ENCODE measurements at places on chromosomes 16 and 17. TPM values are rescaled to one million over a fixed set of nuclear protein-coding genes. Genes with fewer than 3 reads are reported as not detected.

DNA sequence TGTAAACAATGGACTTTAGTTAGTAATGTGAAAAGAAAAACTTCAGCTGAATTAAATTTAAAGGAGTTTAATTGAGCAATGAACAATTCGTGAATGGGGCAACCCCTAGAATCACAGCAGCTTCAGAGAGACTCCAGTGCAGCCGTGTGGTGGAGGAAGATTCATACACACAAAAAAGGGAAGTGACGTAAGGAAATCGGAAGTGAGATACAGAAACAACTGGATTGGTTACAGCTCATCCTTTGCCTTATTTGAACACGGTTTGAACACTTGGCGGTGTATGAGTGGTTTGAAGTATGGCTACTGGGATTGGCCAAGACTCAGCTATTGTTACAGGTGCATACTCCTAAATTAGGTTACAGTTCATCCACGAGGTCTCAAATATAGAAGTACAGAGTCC, 460.4 kb upstream of the ASIC2 start:
- H3K4me3 ChIP-seq: no peak overlapping the region
- peaks cover 16% of the 10 kb centered on the region for H3K27me3 ChIP-seq
- no peaks in the 10 kb centered on the region for H3K36me3 ChIP-seq
- no peaks in the 10 kb centered on the region for H3K4me1 ChIP-seq

- H3K4me3 ChIP-seq: no peak overlapping the region
- no peaks in the 10 kb centered on the region for H3K36me3 ChIP-seq
- no peaks in the 10 kb centered on the region for H3K27me3 ChIP-seq
- peak; percentile 74 for DNase-seq
- H3K4me1 ChIP-seq: no peaks in the 10 kb centered on the region
- no peak overlapping the region for H3K27ac ChIP-seq
These were observed 15.0 kb upstream of the SCIMP start for GRCh38 chr17:5249615-5250014.

GRCh38 chr17:64423881-64424280, 25.0 kb upstream of the MILR1 start:
- H3K27me3 ChIP-seq: no peaks in the 10 kb centered on the region
- H3K36me3 ChIP-seq: no peaks in the 10 kb centered on the region
- no peak overlapping the region for H3K27ac ChIP-seq
- no peak overlapping the region for H3K4me3 ChIP-seq
- no peaks in the 10 kb centered on the region for H3K4me1 ChIP-seq
- DNase-seq: no peak

GRCh38 chr16:84507011-84507982, 2.8 kb upstream of the MEAK7 start:
- no peak overlapping the region for H3K27ac ChIP-seq
- DNase-seq: no peak
- H3K27me3 ChIP-seq: no peaks in the 10 kb centered on the region
- no peak overlapping the region for H3K4me3 ChIP-seq
- H3K4me1 ChIP-seq: no peaks in the 10 kb centered on the region

GRCh38 chr17:31494259-31495021, 103.0 kb downstream of the RAB11FIP4 start:
- no peak for DNase-seq
- H3K27me3 ChIP-seq: no peaks in the 10 kb centered on the region
- no peak overlapping the region for H3K27ac ChIP-seq
- H3K36me3 ChIP-seq: no peaks in the 10 kb centered on the region

GRCh38 chr17:40074871-40075200, 12.1 kb downstream of the THRA start:
- H3K27me3 ChIP-seq: no peaks in the 10 kb centered on the region
- H3K27ac ChIP-seq: peak overlapping the region; percentile 89
- DNase-seq: no peak
- no peaks in the 10 kb centered on the region for H3K36me3 ChIP-seq

DNA sequence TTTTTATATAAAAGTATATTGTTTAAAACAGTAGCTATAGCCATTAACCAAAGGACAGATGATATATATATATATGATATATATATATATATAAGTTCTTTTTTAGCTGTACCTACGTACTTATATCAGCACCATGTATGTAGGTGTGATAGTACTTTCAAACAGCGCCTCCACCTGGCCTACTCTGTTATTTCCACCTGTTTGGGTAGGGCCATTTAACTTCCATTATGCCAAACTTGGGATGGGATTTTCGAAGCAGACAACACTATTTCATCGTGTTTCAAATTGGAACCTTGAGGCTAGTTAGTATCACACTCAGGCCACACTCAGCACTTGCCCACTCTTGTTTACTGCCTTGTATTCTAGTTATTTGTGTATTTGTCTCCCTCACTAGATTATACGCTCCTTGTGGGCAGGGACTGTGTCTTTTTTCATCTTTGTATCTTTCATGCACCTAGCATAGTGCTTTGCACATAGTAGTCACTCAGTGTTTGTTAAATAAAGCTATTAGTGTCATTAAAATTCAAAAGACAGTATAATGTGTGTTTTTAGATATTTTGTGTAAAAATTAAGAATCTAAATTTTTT, 11.8 kb upstream of the CLTC start:
- H3K4me3 ChIP-seq: no peak overlapping the region
- peaks cover 35% of the 10 kb centered on the region for H3K36me3 ChIP-seq
- peak; percentile 19 for DNase-seq
- no peaks in the 10 kb centered on the region for H3K4me1 ChIP-seq

DNA sequence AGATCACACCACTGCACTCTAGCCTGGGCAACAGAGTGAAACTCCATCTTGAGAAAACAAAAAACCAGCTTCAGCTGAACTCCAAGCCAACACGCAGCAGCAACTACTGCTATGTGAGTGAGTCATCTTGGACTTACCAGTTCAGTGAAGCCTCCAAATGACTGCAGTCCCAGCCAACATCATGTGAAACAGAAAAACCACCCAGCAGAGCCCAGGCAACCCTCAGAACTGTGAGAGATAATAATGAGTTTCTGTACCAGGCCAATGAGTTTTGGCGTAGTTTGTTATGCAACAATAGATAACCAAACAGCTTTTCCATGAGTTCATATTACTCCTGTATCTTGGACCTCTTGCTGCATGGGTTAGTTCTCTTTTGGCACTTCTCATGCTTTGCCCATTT, 23.3 kb downstream of the PHF12 start:
- no peaks in the 10 kb centered on the region for H3K4me1 ChIP-seq
- H3K27ac ChIP-seq: no peak overlapping the region
- no peaks in the 10 kb centered on the region for H3K27me3 ChIP-seq
- no peak overlapping the region for H3K4me3 ChIP-seq
- no peak for DNase-seq
- peaks cover 7% of the 10 kb centered on the region for H3K36me3 ChIP-seq

GRCh38 chr16:88461331-88462269, 8.5 kb downstream of the ZFPM1 start:
- H3K4me3 ChIP-seq: no peak overlapping the region
- DNase-seq: peak; percentile 73
- H3K4me1 ChIP-seq: peaks cover 35% of the 10 kb centered on the region
- no peaks in the 10 kb centered on the region for H3K27me3 ChIP-seq
- H3K27ac ChIP-seq: peak overlapping the region; percentile 80

DNA sequence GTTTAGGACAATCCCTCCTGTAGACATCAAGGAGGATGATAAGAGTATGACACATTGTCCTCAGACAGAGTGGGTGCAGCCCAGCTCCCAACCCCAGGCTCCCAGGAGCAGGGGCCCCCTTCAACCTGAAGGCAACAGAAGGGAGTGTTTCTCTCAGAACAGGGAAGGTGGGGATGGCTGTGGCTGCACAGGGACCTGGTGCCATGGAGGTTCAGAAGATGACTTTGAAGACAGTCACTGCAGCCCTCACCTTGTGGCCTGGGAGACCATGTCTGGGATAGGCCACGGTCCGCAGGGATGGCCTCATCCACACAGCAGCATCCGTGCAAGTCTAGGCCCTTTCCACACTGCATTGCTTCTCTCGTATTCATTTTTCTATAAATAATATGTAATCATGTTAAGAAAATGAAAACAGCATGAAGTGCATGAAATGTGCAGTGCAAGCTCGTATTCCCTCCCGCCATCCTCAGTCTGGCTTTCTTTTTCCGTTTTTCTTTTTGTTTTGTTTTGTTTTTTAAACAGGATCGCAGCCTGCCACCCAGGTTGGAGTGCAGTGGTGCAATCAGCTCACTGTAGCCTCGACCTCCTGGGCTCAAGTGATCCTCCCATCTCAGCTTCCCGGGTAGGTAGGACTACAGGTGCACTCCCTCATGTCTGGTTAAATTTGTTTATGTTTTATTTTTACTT, 71.1 kb downstream of the METRNL start:
- H3K27me3 ChIP-seq: no peaks in the 10 kb centered on the region
- H3K36me3 ChIP-seq: no peaks in the 10 kb centered on the region
- no peak overlapping the region for H3K4me3 ChIP-seq

DNA sequence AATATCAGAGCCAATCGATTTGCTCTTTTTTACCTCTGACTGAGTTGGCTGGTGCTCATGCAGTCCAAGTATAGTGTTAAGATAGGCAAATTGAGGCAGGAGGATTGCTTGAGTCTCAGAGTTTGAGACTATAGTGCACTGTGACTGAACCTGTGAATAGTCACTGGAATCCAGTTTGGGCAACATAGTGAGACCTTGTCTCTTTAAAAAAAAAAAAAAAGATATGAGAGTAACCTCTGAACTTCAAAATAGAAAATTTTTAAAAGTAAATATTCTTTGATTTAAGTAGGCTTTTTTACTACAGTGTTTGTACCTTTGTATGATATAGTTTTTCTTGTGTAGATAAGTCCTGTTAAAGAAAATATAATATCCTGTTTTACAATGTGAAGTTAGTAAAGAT, 3.4 kb downstream of the CCP110 start:
- no peaks in the 10 kb centered on the region for H3K27me3 ChIP-seq
- H3K4me1 ChIP-seq: peaks cover 5% of the 10 kb centered on the region
- DNase-seq: no peak
- no peak overlapping the region for H3K27ac ChIP-seq
- no peak overlapping the region for H3K4me3 ChIP-seq

DNA sequence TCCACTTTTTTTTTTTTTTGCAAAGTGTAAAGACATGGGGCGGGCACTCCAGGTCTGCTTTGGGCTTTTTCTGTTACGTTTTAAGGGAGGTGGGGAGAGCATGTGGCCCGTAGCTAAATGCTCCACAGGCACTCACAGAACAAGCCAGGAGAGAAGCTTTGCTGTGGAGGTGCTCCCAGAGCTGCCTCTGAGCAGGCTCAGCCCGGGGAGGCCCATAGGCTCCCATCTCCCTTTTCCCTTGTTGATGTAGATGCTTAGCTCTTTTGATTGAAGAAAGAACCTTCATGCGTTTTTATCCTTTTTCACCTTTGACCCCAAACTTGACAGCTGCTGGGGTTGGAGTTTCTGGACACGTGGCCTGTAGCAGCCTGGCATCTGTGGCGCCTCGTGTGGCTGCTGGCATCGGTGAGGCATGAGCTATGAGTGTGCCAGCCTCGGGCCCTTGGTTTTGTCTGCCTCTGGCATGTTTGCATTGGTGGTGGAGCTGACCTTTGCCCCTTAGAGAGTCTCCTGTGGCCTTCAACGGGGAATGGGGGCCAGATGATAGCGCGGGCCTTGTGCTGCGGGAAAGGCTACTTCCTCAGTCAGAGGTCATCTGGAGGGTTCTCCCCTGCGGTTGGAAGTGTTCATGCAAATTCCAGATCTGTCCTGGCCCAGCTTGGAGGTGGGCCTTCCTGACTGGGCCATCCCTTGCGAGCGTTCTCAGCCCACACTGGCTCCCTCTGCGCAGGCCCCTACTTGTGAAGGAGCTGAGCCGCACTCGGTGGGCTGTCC, 20.0 kb upstream of the IL17C start:
- H3K36me3 ChIP-seq: peaks cover 17% of the 10 kb centered on the region
- DNase-seq: no peak

- no peaks in the 10 kb centered on the region for H3K36me3 ChIP-seq
- H3K27ac ChIP-seq: no peak overlapping the region
- no peaks in the 10 kb centered on the region for H3K27me3 ChIP-seq
- peaks cover 29% of the 10 kb centered on the region for H3K4me1 ChIP-seq
These were observed 171.8 kb upstream of the TBX2 start for GRCh38 chr17:61227866-61228265.

The TRPV2 gene
- total RNA-seq: 0.28 TPM

The OR1D5 gene
- not detected for total RNA-seq

The CDH1 gene
- 1.4 TPM for total RNA-seq

The GP2 gene
- not detected for total RNA-seq

The MAPT gene
- total RNA-seq: 1.3 TPM

The CA5A gene
- total RNA-seq: not detected

The SLC35G6 gene
- not detected for total RNA-seq

The FOXF1 gene
- total RNA-seq: 3.5 TPM

The IGSF6 gene
- not detected for total RNA-seq

The DNAI2 gene
- not detected for total RNA-seq

The TAX1BP3 gene
- total RNA-seq: 232 TPM

The PDILT gene
- not detected for total RNA-seq

The PPL gene
- total RNA-seq: 10.8 TPM

The ZG16 gene
- total RNA-seq: not detected

The CSNK2A2 gene
- total RNA-seq: 44.3 TPM

The TMEM100 gene
- 0.85 TPM for total RNA-seq

The GRIN2C gene
- total RNA-seq: 0.95 TPM
